ENCODE measurements at places on chromosomes 1 and 21. TPM values are rescaled to one million over a fixed set of nuclear protein-coding genes. Genes with fewer than 3 reads are reported as not detected.

GRCh38 chr1:51636764-51637522, 20.1 kb downstream of the OSBPL9 start:
- no peak for DNase-seq

Gene GABRD
- 2.1 TPM for polyA plus RNA-seq

Gene RIMS3
- polyA plus RNA-seq, result 1.9 TPM

DNA sequence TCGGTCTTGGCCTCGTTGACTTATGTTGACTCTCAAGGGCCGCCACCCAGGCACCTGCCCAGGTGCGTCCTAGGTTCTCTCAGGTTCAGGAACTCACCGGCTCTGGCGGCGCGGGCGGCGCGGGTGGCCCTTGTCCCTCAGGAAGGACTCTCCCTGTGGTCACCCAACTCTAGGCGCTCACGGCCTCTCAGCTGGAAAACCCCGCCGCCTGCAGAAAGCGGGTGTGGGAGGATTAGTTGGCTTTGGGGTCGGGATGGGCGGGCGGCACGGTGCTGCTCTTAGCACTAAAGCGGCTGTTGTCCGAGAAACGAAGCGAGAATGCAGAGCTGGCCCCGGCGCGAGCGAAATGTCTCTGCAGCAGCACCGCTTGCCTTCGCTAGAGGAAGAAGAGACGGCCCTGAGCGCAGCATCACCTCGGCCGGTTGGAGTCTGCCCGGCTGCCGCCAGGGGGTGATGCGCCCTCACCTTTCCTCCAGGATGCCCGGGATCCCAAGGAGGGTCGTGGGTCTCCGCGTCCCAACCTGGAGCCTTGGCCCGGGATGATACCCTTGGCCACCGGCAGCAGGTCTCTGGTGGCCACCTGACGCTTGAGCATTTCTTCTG, 8.1 kb upstream of the TADA1 start:
- DNase-seq, result peak; percentile 41

- peak; percentile 85 for DNase-seq
Observed at GRCh38 chr21:43718872-43719747, at the start of gene PDXK. Gene PDXK (plus strand): TSS chr21:43719129. CDS start chr21:43719295, 166 bp downstream.

- DNase-seq, result no peak
Observed at GRCh38 chr1:228417061-228417460, 400 bp upstream of the TRIM17 start.

GRCh38 chr1:2940178-2940577, 81.1 kb upstream of the ACTRT2 start:
- DNase-seq, result no peak

Gene DPH2
- 23.9 TPM for polyA plus RNA-seq
